ENCODE measurements at places on chromosomes 2 and 18. TPM values are rescaled to one million over a fixed set of nuclear protein-coding genes. Genes with fewer than 3 reads are reported as not detected.

GLB1L gene
- total RNA-seq: 6.9 TPM

BMP10 gene
- not detected for total RNA-seq

STPG4 gene
- total RNA-seq: not detected

APCDD1 gene
- 154 TPM for total RNA-seq

ALPP gene
- not detected for total RNA-seq

CNRIP1 gene
- total RNA-seq: 45.0 TPM

MALL gene
- 27.5 TPM for total RNA-seq

FKBP1B gene
- 9.6 TPM for total RNA-seq

LRP2 gene
- total RNA-seq: not detected

TFCP2L1 gene
- total RNA-seq: 0.22 TPM

WNT6 gene
- 47.9 TPM for total RNA-seq

GCG gene
- total RNA-seq: not detected

DNA sequence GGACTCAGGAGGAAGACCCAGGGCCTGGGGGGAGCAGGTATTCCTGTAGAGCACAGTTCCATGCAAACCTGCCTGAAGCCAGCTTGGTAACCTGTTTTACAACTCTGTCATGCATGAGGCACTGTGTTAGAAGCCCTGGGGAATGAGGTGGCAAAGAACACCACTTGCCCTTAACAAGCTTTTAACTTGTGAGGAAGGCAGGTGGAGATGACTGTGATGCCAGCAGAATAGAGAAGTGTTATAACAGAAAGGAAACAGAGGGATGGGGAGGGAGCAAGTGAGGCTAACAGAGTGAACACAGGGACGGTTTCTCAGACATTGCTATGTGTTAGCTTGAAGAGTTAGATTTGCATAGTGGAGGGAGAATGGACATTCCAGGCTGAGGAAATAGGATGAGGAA lies 11.5 kb upstream of the IL1A start:
- H3K27me3 ChIP-seq: no peaks in the 10 kb centered on the region
- no peak for DNase-seq
- H3K36me3 ChIP-seq: no peaks in the 10 kb centered on the region

- H3K27me3 ChIP-seq: no peaks in the 10 kb centered on the region
- H3K4me3 ChIP-seq: no peak overlapping the region
- DNase-seq: no peak
- H3K36me3 ChIP-seq: no peaks in the 10 kb centered on the region
- H3K27ac ChIP-seq: peak overlapping the region; percentile 75
- peaks cover 42% of the 10 kb centered on the region for H3K4me1 ChIP-seq
These were observed 113.2 kb downstream of the SH3RF3 start for GRCh38 chr2:109242210-109242653.

DNA sequence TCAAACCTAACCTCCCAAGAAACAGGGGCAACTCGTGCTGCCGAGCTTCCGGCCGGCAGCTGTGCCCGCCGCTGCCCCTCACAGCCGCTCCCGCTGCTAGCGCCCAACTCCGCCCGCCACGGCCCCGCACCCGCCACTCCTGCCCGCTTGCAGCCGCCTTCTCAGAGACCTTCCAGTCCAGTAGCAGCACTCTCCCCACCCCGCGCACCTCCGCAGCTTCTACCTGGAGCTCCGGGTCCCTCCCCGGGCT lies 722 bp upstream of the C2orf15 start:
- no peaks in the 10 kb centered on the region for H3K36me3 ChIP-seq
- peaks cover 19% of the 10 kb centered on the region for H3K4me1 ChIP-seq
- H3K27me3 ChIP-seq: no peaks in the 10 kb centered on the region
- no peak for DNase-seq

DNA sequence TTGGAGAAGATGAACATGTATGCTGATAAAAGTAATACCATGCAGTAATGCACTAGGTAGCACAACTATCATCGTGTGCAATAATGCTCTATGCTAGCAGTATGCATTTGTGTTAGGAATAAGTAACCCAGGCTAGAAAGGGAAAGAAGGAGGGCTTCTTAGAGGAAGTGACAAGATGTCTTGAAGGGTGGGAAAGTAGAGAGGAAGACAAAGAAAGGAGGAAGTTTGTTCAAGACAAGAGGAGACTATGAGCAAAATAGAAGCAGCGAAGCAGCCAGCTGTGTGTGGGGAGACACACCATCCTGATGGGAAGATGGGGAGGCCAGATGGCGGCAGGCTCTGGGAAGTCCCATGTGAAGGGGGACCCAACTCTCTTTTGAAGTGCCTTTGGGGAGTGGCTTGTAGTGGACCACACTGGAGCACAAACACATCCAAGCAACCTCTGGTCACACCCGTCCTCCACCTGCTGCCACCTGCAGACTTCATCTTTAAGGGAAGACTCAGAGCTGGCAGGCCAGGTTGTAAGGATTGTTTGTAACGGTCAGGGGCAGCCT lies 39.9 kb upstream of the INHBB start:
- H3K27me3 ChIP-seq: no peaks in the 10 kb centered on the region
- H3K4me1 ChIP-seq: no peaks in the 10 kb centered on the region
- no peak for DNase-seq
- H3K36me3 ChIP-seq: no peaks in the 10 kb centered on the region
- H3K4me3 ChIP-seq: no peak overlapping the region

DNA sequence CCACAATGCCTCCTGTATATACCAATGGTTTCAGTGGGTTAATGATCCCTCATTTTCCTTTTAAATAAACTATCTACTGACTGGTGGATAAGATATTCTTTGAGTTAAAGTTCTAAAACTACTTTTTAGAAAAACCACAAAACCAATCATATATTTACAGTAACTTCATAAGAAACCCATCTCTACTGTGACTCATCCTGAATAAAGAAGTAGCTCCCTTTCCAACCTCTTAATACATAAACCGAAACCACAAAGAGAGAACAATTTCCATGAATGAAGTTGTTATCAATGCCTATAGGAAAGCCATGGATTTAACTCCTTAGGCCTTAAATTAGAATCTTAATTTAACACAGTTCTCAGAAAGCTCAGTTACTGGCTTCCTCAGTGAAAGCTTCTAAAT lies 227.0 kb upstream of the SMAD7 start:
- no peaks in the 10 kb centered on the region for H3K36me3 ChIP-seq
- DNase-seq: no peak
- no peak overlapping the region for H3K27ac ChIP-seq
- no peaks in the 10 kb centered on the region for H3K27me3 ChIP-seq

DNA sequence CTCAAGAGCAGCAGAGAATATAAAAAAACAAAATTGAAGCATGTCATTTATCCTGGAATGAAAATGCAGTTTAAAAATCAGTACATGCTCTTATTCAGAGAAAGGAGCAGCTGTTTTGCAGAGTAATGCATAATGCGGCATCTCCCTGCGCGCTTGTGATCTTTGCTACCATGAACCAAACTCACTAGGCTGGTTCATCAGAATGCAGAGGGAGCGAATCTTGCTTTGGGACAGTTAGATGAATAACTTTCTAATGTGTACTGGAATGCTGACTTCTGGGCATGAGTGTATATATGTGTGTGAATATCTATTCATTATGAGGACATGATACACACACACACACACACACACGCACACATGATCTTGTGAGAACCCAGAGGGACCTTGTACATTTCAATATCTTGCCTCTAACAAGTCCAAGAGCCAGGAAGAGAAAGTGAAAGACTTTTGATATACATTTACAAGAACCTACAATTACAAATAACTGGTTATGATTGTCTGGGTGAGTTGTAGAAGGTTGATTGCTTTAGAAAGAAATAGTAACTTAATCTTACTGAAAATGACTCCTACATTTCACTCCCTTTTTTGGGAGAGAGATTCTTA lies 54.1 kb upstream of the THOC1 start:
- no peak overlapping the region for H3K4me3 ChIP-seq
- no peaks in the 10 kb centered on the region for H3K4me1 ChIP-seq
- H3K36me3 ChIP-seq: no peaks in the 10 kb centered on the region
- no peaks in the 10 kb centered on the region for H3K27me3 ChIP-seq
- no peak for DNase-seq

GRCh38 chr18:69031571-69031970 lies 233.7 kb downstream of the CCDC102B start:
- no peaks in the 10 kb centered on the region for H3K36me3 ChIP-seq
- H3K27ac ChIP-seq: no peak overlapping the region
- H3K4me3 ChIP-seq: no peak overlapping the region
- no peak for DNase-seq

DNA sequence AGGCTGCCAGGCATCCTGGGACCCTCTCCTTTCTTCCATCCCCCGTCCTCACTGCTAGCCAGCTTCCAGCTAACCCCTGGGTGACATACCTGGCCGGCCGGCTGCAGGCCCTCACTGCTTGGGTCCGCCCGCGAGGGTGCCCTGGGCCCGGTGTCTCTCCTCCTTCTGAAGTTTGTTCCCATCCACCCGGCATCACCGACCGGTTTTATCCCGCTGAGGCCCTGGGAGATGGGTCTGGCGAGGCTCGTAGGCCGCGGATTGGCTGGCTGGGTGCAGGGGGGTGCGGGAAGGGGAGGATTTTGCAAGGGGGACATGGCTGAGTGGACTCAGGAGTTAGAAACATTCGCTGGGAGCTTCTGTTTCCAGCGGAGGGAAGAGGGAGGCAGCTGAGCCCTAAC lies at the start of gene PAX8:
Gene PAX8, minus strand, starts transcription at position 180 of the 398 bp plus-strand sequence. CDS start 527 bp downstream, outside the sequence.
- peaks cover 18% of the 10 kb centered on the region for H3K4me1 ChIP-seq
- no peaks in the 10 kb centered on the region for H3K36me3 ChIP-seq
- no peak within 1 kb of the TSS for H3K27ac ChIP-seq

- H3K27ac ChIP-seq: no peak overlapping the region
- H3K36me3 ChIP-seq: no peaks in the 10 kb centered on the region
- H3K27me3 ChIP-seq: no peaks in the 10 kb centered on the region
- DNase-seq: no peak
- H3K4me1 ChIP-seq: no peaks in the 10 kb centered on the region
These were observed 228.5 kb downstream of the TTC32 start for GRCh38 chr2:19673213-19673791.

- H3K27me3 ChIP-seq: no peaks in the 10 kb centered on the region
- no peak overlapping the region for H3K4me3 ChIP-seq
- H3K36me3 ChIP-seq: peaks cover 35% of the 10 kb centered on the region
These were observed 51.2 kb downstream of the HDAC4 start for GRCh38 chr2:239349453-239350135.
